MCF 10A (cell line): ENCODE measurements at places on chromosomes 3 and 15. TPM values are rescaled to one million over a fixed set of nuclear protein-coding genes. Genes with fewer than 3 reads are reported as not detected.
A peak's percentile ranks its signal among the peaks of the same experiment; 100 is the strongest.

GRCh38 chr15:70037292-70037640, 60.5 kb downstream of the TLE3 start:
- H3K27me3 ChIP-seq, result peaks cover 66% of the 10 kb centered on the region
- no peak overlapping the region for H3K4me3 ChIP-seq
- H3K36me3 ChIP-seq, result no peaks in the 10 kb centered on the region
- H3K4me1 ChIP-seq, result no peaks in the 10 kb centered on the region
- no peak overlapping the region for H3K27ac ChIP-seq

Gene PPM1L
- total RNA-seq, result 1.7 and 2.1 TPM in 2 replicates

GRCh38 chr15:37019479-37020433, 80.6 kb downstream of the MEIS2 start:
- peaks cover 5% of the 10 kb centered on the region for H3K4me1 ChIP-seq
- no peak overlapping the region for H3K27ac ChIP-seq
- peaks cover 5% of the 10 kb centered on the region for H3K36me3 ChIP-seq
- H3K4me3 ChIP-seq, result no peak overlapping the region

Gene RTP4
- total RNA-seq, result not detected in 2 replicates

DNA sequence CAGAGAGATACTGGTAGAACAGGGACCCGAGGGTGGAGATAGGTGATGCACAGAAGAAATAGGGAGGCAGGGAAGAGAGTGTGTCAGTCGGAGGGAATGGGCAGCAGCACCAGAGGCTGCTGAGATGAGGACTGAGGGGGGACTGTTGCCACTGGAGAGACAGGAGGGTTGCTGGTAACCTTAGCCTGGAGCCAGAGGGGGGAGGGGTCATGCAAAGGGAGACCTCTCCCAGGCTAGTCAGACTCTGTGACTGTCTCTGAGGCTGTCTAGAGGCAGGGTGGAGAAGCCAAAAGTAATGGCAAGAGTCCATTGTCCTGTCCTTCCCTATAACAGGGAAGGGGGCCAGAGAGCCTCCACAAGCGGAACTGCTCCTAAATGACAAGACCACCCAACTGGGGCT, 2.1 kb upstream of the DLEC1 start:
- no peaks in the 10 kb centered on the region for H3K27me3 ChIP-seq
- H3K4me1 ChIP-seq, result peaks cover 7% of the 10 kb centered on the region
- H3K27ac ChIP-seq, result no peak overlapping the region

- H3K36me3 ChIP-seq, result peaks cover 23% of the 10 kb centered on the region
- H3K4me3 ChIP-seq, result no peak overlapping the region
- DNase-seq, result peak; percentile 82
- peaks cover 33% of the 10 kb centered on the region for H3K4me1 ChIP-seq
- no peaks in the 10 kb centered on the region for H3K27me3 ChIP-seq
- peak overlapping the region; percentile 73 for H3K27ac ChIP-seq
Observed at GRCh38 chr3:105823149-105823867, 45.5 kb downstream of the CBLB start.

- H3K36me3 ChIP-seq, result peaks cover 2% of the 10 kb centered on the region
- no peak overlapping the region for H3K4me3 ChIP-seq
- H3K27me3 ChIP-seq, result no peaks in the 10 kb centered on the region
- H3K4me1 ChIP-seq, result peaks cover 31% of the 10 kb centered on the region
Observed at GRCh38 chr3:25785826-25786225, 2.6 kb upstream of the NGLY1 start.

Gene GOLGA6L4
- total RNA-seq, result 1.9 and 2.3 TPM in 2 replicates

DNA sequence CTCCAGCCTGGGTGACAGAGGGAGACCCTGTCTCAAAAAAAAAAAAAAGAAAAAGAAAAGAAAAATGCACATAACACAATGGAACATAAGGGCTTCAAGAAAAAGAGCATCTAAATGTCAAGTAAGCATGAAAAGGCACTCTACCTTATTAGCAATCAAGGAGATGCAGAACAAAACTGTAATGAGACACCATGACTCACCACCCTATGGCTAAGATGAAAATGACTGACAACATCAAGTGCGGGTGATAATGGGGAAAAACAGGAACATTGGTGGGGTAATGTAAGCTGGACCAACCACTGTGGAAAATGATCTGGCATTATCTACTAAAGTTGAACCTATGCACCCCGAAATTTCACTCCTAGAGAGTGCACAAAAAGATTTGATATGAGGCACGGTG, 19.6 kb upstream of the NSMCE3 start:
- no peaks in the 10 kb centered on the region for H3K36me3 ChIP-seq
- peaks cover 45% of the 10 kb centered on the region for H3K27me3 ChIP-seq
- no peaks in the 10 kb centered on the region for H3K4me1 ChIP-seq
- H3K4me3 ChIP-seq, result no peak overlapping the region
- DNase-seq, result no peak

Gene CPN2
- total RNA-seq, result not detected in 2 replicates

DNA sequence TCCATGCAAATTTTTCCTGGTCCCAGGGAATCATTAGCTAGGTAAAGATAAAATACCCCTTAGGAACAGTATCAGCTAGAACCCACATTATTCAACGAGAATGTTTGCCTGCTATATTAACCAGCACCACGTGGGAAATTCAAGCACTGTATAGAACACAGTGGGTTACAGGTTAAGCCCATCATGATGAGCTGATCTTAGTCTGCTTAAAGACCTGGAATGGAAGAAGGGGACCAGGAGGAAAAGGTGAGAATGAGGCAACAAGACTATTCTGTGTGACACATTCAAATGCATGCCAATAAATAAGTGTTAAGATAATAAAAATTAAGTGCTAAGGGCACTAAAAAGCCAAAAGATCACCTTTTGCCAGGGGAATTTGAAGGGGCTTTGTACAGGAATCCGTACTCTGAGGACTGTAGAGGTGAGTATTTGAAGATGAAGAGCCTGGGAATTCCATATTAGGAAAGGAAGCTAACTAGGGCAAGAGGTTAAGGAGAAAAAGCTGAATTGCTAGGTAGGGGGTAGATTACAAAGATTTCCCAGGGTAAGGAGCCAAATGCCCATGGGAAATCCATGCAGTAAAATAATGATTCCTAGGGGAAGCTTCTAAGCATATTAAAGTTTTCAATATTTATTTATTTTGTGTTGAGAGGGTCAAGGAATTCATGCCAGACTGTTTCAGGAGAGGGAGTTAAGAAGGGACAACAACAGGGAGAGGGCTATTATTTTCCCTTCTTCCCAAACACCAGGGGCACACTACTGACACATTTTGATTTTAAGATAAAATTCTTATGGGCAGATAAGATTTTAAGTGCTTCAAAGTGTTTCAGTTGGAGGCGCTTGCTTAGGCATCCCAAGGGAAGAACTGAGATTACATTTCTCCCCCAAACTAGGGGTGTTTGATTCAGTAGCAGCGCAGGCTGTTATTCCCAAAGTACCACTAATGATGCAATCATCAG, 2.3 kb upstream of the MED12L start:
- H3K4me1 ChIP-seq, result peaks cover 4% of the 10 kb centered on the region
- H3K27ac ChIP-seq, result no peak overlapping the region
- peaks cover 11% of the 10 kb centered on the region for H3K27me3 ChIP-seq
- DNase-seq, result no peak

- no peaks in the 10 kb centered on the region for H3K27me3 ChIP-seq
- no peak overlapping the region for H3K27ac ChIP-seq
- no peaks in the 10 kb centered on the region for H3K36me3 ChIP-seq
Observed at GRCh38 chr15:70559265-70560239, 203.8 kb downstream of the UACA start.

Gene PRICKLE2
- 9.6 and 11.4 TPM in 2 replicates for total RNA-seq

DNA sequence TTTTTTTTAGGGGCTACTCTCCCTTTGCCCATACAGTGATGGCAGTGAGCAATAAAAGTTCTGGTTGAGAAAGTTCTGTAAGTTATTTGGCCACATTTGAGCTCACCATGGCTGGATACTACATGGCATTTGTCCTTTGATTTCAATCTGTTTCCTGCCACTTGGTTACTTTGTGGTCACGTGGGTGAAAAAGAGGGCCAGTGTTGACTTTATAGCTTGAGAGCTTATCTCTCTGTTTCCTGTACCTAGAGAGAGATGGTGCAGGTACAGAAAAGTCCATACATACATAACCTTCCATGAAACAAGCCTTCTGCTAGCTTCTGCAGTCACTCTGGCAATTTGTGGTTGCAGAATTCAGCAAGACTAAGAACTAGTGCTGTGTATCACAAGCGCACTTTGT, 23.4 kb upstream of the MECOM start:
- no peak overlapping the region for H3K4me3 ChIP-seq
- H3K36me3 ChIP-seq, result no peaks in the 10 kb centered on the region
- no peak overlapping the region for H3K27ac ChIP-seq
- no peaks in the 10 kb centered on the region for H3K27me3 ChIP-seq

Gene GRIP2
- total RNA-seq, result not detected in 2 replicates

Gene SEMA3F
- 34.6 and 51.5 TPM in 2 replicates for total RNA-seq

DNA sequence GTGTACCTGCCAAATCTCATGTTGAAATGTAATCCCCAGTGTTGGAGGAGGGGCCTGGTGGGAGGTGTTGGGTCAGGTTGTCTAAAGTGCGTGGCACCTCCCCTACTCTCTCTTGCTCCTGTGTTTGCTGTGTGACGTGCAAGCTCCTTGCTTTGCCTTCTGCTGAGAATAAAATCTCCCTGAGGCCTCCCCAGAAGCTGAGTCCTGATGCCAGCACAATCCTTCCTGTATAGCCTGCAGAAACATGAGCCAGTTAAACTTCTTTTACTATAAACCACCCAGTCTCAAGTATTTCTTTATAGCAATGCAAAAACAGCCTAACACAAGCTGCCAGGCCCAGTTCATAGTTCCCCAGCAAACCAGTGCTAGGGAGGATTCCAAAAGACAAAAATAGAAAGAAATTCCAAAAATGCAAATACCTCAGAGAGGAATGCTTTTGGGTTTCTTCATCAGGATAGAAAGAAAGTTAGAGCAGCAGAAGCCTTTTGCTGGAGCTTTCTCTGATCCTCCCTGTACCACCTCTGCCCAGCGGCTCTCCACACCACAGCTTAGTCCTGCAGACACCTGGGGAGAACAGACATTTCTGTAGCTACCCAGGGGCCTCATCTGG, 25.9 kb upstream of the CDV3 start:
- peak; percentile 47 for DNase-seq
- no peaks in the 10 kb centered on the region for H3K27me3 ChIP-seq

DNA sequence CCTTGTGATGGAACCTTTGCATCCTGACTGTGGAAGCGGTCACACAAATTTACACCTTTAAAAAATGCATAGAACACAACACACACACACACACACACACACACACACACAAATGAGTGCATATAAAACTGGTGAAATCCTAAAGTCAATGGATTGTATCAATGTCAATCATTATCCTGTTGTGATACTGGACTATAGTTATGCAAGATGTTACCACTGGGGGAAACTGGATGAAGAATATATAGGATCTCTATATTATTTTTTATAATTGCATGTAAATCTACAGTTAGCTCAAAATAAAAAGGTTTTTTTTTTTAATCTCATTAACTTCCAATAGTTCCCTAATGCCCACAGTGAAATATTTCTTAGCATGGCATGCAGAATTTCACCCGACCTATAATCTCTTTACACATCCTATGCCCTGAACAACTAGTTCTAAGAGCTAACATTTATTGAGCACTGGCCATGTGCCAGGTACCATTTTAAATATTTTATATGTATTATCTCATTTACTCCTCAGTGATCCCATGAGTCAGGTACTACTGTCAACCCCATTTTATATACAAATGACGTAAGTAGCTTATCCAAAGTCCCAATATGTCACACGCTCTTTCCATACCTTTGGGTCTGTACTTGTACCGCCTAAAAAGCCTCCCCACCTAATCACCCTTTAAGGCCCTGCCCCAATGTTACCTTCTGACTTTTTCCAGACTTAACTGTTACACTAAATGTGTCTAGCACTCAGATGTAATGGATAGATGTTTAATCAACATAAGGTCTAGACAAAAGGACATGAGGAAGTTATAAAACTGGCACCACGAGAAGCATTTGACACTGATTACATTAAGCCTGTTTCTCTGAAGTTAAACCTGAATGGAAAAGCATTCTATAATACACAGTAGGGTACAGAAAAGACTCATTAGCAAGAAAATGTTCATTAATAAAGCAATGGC, 5.5 kb downstream of the ABCC5 start:
- no peak for DNase-seq
- H3K27ac ChIP-seq, result no peak overlapping the region
- H3K36me3 ChIP-seq, result peaks cover 50% of the 10 kb centered on the region
- H3K4me3 ChIP-seq, result no peak overlapping the region
- peaks cover 25% of the 10 kb centered on the region for H3K4me1 ChIP-seq

GRCh38 chr3:111808439-111808838, 50.6 kb upstream of the PHLDB2 start:
- H3K4me3 ChIP-seq, result no peak overlapping the region
- DNase-seq, result peak; percentile 57
- peak overlapping the region; percentile 70 for H3K27ac ChIP-seq
- H3K27me3 ChIP-seq, result no peaks in the 10 kb centered on the region

Gene SLC12A1
- not detected in 2 replicates for total RNA-seq

DNA sequence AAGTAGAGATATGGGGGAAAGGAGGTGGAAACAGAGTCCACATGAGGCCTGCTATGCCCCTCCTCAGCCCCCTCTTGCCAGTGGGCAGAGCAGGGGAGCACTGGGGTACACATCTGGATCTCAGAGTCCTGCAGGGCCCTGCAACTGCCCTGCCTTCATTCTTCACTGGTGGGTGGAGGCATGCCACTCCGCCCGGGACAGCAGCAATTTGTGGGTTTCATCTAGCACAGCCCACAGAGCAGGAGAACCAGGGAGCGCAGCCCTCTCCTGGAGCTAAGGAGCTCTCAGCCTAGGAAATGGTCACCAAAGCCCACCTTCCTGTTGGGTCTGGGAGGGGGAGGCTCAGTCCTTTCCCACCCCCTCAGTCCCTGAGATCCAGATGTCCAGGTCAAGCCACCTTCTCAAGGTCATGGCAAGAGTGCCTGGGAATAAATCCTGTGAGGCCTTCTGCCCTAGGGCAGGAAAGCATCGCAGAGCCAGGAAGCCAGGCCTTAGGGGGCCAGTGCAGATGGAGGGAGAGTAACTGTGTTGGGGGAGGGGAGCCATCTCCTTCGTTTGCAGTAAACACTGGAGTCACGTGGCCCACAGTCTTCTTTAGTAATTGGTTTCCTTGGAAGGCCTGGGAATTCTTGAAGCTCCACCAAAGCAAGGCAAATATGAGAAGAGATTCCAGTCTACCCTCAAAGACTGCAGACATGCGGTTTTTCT, 31.0 kb downstream of the ANP32A start:
- peak overlapping the region; percentile 10 for H3K27ac ChIP-seq
- H3K4me3 ChIP-seq, result no peak overlapping the region
- DNase-seq, result no peak

Gene TNFSF10
- total RNA-seq, result 0.25 and 0.54 TPM in 2 replicates
